ACHN (cell line): ENCODE measurements at places on chromosomes 12 and 14.

GRCh38 chr14:103460415-103460814 lies 62.2 kb downstream of the CKB start:
- no peak for DNase-seq

DNA sequence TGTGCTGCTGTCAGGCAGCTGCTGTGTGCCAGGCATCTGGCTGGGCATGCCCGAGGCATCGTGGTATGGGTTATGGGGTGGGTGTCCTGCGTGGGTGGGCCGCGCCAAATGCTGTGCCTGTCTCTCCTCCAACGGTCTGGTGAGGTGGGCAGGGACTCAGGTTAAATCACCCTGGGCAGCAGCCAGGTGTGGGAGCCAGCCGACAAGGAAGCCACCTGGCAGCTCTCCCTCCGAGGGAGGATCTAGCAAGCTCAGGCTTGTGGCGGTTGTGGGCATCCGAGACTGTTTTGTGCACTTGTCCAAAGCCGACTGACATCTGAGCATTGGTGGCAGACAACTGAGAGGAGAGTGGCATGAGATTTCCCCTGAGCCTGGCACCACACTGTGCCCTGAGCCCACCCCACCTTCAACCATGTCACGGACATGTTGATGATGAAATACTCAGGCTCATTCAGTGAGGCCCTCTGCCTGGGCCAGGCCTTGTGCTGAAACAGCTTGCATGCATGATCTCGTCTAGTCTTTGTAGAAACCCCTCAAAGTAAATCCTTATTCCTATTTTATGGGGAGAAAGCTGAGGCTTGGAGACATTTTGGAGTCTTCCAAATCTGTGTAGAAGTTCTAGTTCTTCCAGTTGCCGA lies 181.8 kb upstream of the MYL2 start:
- no peak for DNase-seq

- DNase-seq, result no peak
Observed at GRCh38 chr14:78509516-78509915, 339.3 kb downstream of the NRXN3 start.

GRCh38 chr12:123017753-123018152 lies 37.3 kb downstream of the ARL6IP4 start:
- DNase-seq, result no peak

GRCh38 chr12:15883536-15883935 lies 1.3 kb downstream of the STRAP start:
- DNase-seq, result no peak

DNA sequence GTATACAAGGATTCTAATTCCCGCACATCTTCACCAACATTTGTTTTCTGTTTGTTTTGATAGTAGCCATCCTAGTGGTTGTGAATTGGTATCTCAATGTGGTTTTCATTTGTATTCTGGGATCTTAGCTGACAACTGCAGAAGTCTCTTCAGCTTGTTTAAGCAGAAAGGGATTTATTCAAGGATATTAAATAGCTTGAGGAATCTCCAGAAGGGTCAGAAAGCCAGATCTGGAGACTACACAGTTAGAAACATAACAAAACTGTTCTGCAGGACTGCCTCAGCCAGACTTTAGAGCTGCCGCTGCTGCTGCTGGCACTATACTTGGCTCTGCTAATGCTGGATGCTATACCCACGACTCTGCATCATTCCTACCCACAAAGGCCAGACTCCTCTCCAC lies 13.4 kb upstream of the CDKL1 start:
- DNase-seq, result no peak

GRCh38 chr12:86727160-86727559 lies 471.0 kb upstream of the MGAT4C start:
- no peak for DNase-seq

DNA sequence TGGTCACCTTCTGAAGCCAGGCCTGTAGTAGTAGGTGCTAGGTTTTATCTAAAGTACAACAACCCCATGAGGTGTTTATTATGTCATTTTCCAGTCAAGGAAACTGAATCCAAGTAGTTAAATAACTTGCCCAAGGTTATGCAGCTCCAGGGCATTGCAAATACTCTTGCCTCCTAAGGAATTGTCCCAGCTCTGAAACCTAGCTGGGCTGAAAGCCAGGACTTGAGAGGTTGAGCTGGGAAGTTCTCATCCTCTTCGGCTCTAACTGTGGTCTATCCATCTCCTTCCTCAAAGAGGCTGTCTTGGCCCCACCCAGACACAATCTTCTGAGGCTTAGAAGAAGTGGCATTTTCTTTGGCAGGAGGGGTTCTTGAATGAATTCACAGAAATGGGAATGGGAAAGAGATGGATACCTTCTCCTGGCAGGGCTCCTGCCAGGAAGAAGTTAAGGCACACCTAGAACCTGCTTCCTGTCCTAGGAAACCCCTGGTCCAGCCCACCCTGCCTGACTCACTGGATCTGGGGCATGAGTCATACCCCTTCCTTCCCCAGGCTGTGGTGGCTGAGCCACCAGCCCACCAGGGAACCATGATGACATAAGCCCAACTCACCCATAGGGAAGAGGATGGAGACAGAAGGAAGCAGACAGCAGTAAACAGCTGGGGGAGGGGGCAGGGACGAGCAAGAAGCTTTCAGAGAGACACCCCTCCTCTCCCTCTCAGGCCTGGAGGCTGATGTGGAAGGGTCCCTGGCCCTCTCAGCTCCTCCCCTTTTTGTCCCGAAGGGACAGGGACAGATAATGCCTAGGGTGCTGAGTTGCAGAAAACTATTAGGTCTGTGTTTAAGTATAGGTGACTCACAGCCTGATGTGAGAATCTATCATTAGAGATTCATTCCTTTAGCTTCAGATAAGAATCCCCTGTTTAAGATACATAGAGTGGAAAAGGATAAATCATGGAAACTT lies 2.1 kb upstream of the PLEK2 start:
- DNase-seq, result peak; percentile 68

DNA sequence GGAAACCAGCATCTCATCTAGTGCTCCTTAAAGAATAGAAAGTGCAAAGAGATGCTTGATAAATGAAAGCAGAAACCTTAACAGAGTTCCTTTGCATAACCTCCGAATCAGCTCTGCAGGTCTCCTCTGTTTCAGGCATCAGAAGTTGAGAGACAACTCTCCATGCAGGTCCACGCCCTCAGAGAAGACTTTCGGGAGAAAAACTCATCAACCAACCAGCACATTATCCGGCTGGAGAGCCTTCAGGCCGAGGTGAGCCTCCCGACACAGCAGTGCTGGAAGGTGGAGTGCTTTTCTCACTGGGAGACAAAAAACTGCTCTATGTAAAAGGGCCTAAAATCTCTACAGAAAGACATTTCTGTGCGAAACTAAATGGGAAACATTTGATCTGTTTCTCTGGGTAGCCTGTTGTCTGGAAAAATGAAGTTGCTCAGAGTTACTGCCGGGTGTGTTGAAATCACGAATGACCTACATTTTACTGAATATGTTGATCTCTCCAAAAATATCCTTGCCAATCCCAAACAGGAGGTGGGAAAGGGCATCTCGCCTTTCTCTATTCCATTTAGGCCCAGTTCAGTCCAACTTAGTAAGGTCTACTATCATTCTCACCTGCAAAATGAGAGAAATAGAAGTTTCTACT lies 54.9 kb downstream of the RAB35 start:
- no peak for DNase-seq

DNA sequence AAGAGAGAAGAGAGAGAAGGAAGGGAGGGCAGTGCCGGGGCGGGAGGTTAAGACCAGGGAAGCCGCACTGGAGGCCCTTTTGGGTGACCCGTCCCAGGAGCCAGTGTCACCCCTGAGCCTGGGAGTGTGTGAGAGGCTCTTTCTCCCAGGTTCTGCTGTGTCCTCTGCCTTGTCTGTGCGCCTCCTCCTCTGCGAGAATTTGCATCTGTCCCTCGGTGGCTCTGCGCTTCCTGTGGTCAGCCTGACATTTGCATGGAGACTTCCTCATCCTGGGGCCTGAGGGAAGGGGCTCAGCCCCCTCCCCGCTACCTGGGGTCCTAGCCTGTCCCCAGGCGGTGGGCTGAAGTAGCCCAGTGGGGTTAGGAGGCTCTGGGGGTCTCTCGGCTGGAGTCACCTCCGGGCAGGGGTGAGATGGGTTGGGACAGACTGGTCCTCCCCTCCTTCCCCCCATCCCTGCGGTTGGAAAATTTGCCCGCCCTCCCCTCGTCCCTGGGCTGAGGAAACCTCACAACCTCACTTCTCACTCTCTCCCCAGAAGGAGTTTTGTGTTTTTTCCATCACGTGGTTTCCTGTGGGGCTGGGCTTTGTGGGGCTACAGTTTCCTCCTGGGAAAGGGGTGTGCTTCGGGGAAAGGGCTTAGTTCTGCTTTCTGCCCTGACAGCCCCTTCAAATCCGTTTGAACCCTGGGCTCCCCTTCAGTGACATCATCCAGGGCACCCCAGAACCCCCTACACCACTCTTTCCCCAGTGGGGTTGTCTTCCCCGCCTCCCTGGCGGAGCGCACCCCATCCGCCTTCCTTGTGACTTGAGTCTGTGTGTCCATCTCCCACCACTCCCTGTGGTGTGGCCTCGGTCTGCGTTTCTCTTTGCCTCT lies 2.5 kb downstream of the PTPN6 start:
- no peak for DNase-seq

- DNase-seq, result peak; percentile 100
Observed at GRCh38 chr12:108955225-108955835, 65.5 kb downstream of the SVOP start.

GRCh38 chr12:54988402-54989054 lies 4.0 kb upstream of the TESPA1 start:
- DNase-seq, result no peak

- no peak for DNase-seq
Observed at GRCh38 chr12:116881325-116881876, at the start of gene HRK. Gene HRK, minus strand, starts transcription at chr12:116881441. Its CDS starts 134 bp downstream, at chr12:116881307.

DNA sequence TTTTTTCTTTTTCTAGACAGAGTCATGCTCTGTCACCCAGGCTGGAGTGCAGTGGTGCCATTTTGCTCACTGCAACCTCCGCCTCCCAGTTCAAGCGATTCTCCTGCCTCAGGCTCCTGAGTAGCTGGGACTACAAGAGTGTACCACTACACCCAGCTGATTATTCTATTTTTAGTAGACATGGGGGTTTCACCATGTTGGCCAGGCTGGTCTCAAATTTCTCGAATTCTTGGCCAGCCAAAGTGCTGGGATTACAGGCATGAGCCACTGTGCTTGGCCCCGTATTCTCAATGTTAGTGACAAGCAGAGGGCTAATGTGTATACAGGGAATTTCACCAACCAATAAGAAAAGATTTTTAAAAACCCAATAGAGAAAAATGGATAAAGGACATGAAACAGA lies 8.4 kb downstream of the PLBD2 start:
- DNase-seq, result no peak
